Activated CD8-positive, alpha-beta memory T cell treated with anti-CD3 and anti-CD28 coated beads, Interleukin-2, amount 10 ng/mL, durations not matched to agents 7 days and 5 days (primary cell): ENCODE measurements at places on chromosomes 16 and 17.

- no peaks in the 10 kb centered on the region for H3K36me3 ChIP-seq
- no peak for DNase-seq
- H3K4me1 ChIP-seq = no peaks in the 10 kb centered on the region
These were observed 361.3 kb upstream of the SOX9 start for GRCh38 chr17:71759422-71760060.

DNA sequence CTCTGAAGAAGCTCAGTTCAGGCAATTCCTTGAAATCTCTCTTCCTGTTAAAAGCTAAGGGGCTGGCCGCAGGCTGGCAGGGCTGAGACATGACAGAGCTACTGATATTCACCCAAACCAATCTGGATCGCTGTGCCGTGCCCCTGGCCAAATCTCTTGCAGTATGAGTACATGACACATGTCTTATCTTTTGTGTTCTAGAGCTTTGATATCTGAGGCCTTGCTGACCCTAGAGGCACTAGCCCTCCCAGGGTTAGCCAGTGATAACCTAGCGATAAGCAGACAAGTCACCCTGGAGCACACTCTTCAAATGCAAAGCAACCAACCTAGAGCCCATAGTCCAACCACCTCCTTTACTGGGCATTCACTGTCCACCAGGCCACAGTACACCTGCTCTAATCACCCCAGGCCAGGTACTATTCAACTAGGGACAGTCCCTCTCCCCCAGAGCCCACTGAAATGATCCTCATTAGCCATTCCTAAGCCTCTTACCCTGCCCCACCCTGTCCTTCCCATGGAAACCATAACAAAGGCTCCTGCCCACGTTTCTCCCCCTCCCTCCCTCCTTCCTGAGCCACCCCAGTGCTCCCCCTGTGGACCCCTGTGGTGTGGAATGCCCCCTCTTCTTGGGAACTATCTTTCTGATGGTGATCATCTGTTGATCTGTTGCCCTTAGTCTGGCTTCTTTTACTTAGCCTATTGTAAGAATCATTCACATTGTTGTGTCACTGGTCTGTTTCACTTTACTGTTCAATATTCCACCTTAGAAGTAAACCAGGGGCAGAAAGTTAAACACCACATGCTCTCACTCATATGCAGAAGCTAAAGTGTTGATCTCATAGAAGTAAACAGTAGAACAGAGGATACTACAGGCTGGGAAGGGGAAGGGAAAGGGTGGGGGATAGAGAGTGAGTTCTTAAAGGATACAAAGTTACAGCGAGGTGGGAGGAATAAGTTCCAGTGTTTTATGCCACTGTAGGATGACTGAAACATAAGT lies 52.5 kb downstream of the TEKT5 start:
- no peak for DNase-seq
- no peak overlapping the region for H3K27ac ChIP-seq
- no peak overlapping the region for H3K4me3 ChIP-seq
- H3K4me1 ChIP-seq = no peaks in the 10 kb centered on the region

- peaks cover 16% of the 10 kb centered on the region for H3K27me3 ChIP-seq
- H3K36me3 ChIP-seq = no peaks in the 10 kb centered on the region
- H3K4me3 ChIP-seq = no peak within 1 kb of the TSS
- H3K27ac ChIP-seq = no peak within 1 kb of the TSS
- no peaks in the 10 kb centered on the region for H3K4me1 ChIP-seq
These were observed at the start of gene CACNA1H for GRCh38 chr16:1152651-1153259. CACNA1H (plus strand) TSS chr16:1153106; CDS start chr16:1153738, 632 bp downstream.

DNA sequence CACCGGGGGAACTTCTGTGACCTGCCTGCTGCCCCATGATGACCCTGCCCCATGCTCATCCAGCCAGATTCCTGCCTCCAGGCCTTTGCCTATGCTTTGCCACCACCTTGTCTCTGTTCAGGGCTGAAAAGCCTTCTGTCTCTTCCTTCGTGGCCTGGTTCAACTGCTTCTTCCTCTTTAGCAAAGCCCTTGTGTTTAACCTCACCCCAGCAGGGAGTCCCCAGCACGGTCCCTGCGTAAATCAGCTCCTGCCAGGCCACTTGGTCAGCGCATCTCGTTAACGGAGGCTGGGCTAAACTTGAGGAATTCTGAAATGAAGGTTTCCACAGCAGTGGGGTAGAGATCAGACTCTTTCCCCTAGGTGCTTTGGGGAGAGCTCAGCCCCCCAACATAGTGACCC lies 16.1 kb upstream of the KCNJ12 start:
- H3K4me3 ChIP-seq = no peak overlapping the region
- DNase-seq = no peak
- H3K27me3 ChIP-seq = no peaks in the 10 kb centered on the region
- H3K36me3 ChIP-seq = no peaks in the 10 kb centered on the region
- no peak overlapping the region for H3K27ac ChIP-seq

- peak; percentile 93 for DNase-seq
- no peaks in the 10 kb centered on the region for H3K27me3 ChIP-seq
- H3K4me1 ChIP-seq = peaks cover 56% of the 10 kb centered on the region
These were observed 40.9 kb downstream of the RFFL start for GRCh38 chr17:35022536-35023063.

DNA sequence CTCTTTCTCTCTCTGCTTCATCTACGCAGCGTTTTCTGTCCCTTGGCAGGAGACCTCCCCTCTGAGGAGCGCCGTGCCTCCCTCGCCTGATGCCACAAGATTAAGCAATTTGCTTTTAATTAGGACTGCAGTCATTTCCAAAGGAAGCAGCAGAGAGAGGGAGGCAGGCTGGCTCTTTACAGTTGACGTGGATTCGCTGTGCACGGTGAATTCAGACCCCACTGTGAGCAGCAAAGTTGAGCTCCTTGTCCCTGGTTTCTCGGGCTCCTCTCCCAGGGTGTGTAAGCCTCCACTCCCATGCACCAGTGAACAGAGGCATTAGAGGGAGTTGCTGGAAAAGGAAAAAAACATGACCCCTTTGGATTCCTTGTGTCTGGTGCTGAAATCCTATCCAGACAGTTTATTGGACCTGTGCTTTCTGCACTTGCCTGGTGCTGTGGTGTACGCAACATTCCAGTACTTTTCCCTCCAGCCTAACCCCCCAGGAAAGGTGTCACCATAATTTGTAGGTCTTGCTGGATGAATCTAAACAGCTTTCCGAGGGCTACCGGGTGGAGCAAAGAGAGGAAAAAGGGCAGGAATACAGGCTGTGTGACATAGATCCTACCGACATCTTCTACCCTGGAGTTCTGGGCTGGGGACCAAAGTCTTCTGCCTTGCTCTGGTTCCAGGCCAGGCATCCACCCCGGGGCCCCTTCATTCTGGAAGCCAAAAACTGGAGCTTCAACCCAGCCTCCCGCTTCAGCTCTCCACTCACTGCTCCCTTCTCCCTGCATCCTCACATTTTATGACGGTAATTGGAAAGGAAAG lies 171.0 kb downstream of the MAF start:
- no peak for DNase-seq
- H3K4me1 ChIP-seq = no peaks in the 10 kb centered on the region

GRCh38 chr16:27313422-27314160 lies at the start of gene IL4R:
IL4R (plus strand) TSS chr16:27313974; CDS start chr16:27340204, 26,230 bp downstream.
- peak within 1 kb of the TSS; percentile 94 for H3K27ac ChIP-seq
- peaks cover 33% of the 10 kb centered on the region for H3K36me3 ChIP-seq

- H3K4me1 ChIP-seq = peaks cover 14% of the 10 kb centered on the region
- H3K36me3 ChIP-seq = peaks cover 17% of the 10 kb centered on the region
- DNase-seq = no peak
- no peak overlapping the region for H3K4me3 ChIP-seq
These were observed 49.0 kb downstream of the CCDC182 start for GRCh38 chr17:57696050-57696449.

DNA sequence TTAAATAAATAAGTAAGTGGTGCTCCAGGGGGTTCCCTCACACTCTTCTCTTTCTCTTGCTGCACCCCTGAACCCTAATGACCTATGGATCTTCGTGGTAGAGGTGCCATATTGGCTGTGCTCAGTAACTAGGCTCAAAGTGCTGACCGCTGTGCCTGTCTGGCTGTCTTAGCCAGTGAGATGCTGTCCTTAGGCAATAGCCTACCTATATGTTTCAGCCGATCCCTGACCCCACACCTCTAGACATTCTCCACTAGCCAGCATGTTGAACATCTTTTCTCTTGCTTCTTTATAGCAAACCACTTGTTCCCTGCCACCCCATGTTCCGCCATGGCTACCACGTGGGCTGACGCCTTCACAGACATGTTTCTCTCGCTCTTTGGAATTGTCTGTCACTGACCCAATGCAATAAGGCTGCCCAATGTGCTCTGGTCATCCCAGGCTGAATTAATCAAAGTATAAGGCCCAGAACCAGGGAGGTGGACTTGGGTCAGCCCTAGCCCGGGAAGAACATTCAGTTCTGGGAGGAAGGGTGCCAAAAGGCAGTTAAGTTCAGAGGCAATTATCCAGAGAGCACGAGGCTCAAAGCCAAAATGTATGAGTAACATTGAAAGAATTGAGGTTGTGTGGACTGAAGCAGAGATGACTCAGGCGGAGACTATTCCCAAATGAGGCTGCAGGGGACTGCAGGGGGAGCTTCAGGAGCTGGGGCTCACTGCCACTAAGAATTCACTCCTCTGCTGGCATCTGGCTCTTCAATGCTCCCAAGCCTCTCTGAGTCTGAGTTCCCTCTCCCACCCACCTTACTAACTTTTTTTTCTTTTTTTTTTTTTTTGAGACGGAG lies 28.7 kb upstream of the TNRC6A start:
- DNase-seq = no peak
- no peaks in the 10 kb centered on the region for H3K36me3 ChIP-seq
- H3K27me3 ChIP-seq = peaks cover 9% of the 10 kb centered on the region
- no peak overlapping the region for H3K4me3 ChIP-seq

GRCh38 chr17:76714822-76715495 lies 4.2 kb upstream of the MXRA7 start:
- H3K36me3 ChIP-seq = peaks cover 56% of the 10 kb centered on the region
- H3K4me1 ChIP-seq = peaks cover 56% of the 10 kb centered on the region
- no peaks in the 10 kb centered on the region for H3K27me3 ChIP-seq
- DNase-seq = peak; percentile 86

- peak overlapping the region; percentile 85 for H3K4me3 ChIP-seq
- H3K27ac ChIP-seq = peak overlapping the region; percentile 92
- peaks cover 21% of the 10 kb centered on the region for H3K4me1 ChIP-seq
- H3K36me3 ChIP-seq = peaks cover 3% of the 10 kb centered on the region
- no peaks in the 10 kb centered on the region for H3K27me3 ChIP-seq
These were observed 1.8 kb downstream of the HSD17B1 start for GRCh38 chr17:42554250-42555121.

GRCh38 chr17:81553616-81554181 lies 1.5 kb upstream of the FAAP100 start:
- no peaks in the 10 kb centered on the region for H3K27me3 ChIP-seq
- H3K27ac ChIP-seq = peak overlapping the region; percentile 89
- H3K4me3 ChIP-seq = peak overlapping the region; percentile 82
- DNase-seq = no peak
- H3K36me3 ChIP-seq = peaks cover 9% of the 10 kb centered on the region
